ENCODE measurements at places on chromosomes 5 and 9.

GRCh38 chr9:72173080-72173479, 23.8 kb downstream of the GDA start:
- no peak for DNase-seq

- DNase-seq, result no peak
Measured at GRCh38 chr5:39022151-39022550, 52.0 kb downstream of the RICTOR start.

DNA sequence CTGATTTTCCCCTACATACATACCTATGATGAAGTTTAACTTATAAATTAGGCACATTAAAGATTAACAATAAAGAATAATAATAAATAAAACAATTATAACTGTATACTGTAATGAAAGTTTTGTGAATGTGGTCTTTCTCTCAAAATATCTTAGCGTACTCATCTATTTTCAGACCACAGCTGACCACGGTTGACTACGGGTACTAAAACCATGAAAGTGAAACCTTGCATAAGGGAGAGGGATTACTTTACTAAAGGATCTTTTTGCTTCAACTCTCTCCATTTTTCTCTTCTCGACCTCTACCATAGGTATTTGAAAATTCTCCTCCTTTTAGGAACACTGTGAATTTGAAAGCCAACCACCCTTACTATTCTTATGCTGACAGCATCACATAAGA, 475.5 kb downstream of the CETN3 start:
- DNase-seq, result no peak

- DNase-seq, result no peak
Measured at GRCh38 chr5:65790371-65791163, 68.6 kb downstream of the NLN start.

- DNase-seq, result no peak
Measured at GRCh38 chr5:140182803-140183367, 7.9 kb downstream of the CYSTM1 start.

- DNase-seq, result no peak
Measured at GRCh38 chr5:97181856-97182545, 1.0 kb downstream of the RIOK2 start.

DNA sequence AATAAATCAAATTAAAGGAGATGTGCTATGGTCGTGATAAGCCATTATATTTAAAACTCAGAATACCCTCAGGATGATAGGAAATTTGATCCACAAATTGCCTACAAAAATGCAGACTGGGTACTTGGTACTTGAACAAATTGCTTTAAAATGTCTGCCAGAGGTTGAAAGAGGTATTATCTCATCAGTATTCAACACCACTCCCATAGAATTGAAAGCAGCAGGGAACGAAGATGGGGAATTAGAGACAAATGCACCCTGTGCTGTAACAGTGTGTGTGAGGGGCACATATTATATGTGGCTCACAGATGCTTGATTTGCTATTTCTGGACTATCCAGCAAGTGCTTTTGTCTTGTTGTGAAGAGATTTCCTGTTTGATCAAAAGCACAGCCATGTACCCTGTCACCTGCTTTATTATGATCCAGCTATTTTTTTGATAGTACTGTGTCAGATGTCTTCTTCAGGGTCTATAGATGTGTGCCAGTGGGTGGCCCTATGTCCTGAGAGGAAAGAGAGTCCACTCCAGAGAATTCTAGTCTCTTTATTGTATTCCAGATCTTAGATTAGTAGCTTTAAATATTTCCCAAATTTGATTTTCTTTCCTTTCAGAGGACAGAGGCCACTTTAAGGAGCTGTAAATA, 120.1 kb downstream of the XRCC4 start:
- no peak for DNase-seq

GRCh38 chr9:89786655-89787054, 181.8 kb downstream of the GADD45G start:
- DNase-seq, result no peak

GRCh38 chr5:58106754-58107410, 353.0 kb downstream of the PLK2 start:
- no peak for DNase-seq

DNA sequence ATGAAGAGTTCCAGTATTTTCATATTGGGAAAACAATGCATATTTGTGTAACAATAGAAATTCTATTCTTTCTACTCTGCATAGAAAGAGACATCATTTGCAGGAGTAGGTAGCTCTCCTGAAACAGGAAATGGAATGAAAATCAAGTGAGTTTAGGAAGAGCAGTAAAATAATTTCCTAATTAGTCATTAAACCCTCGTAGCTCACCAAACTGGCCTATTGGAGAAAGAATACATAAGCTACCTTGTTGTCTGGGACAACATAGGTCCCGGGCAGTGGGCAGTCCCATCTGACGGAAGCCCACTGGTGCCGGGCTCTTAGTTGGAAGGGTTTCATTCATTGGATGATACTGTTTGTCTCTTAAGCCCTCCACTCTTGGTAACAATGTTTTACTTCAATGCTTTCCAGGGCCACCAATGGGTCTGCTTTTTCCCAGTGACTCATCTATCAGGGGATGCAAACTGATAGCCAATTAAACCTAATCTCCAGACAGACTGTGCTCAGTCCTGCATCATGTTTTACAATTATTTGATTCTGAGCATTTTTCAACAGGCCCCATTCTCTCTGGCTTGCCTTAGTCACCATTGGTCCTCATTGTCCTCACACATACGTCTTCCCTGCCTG, 46.5 kb downstream of the GNA14 start:
- DNase-seq, result no peak

- DNase-seq, result peak; percentile 63
Measured at GRCh38 chr5:133944263-133945185, 23.9 kb downstream of the C5orf15 start.

GRCh38 chr5:166561759-166562158, 1729.7 kb upstream of the WWC1 start:
- no peak for DNase-seq

DNA sequence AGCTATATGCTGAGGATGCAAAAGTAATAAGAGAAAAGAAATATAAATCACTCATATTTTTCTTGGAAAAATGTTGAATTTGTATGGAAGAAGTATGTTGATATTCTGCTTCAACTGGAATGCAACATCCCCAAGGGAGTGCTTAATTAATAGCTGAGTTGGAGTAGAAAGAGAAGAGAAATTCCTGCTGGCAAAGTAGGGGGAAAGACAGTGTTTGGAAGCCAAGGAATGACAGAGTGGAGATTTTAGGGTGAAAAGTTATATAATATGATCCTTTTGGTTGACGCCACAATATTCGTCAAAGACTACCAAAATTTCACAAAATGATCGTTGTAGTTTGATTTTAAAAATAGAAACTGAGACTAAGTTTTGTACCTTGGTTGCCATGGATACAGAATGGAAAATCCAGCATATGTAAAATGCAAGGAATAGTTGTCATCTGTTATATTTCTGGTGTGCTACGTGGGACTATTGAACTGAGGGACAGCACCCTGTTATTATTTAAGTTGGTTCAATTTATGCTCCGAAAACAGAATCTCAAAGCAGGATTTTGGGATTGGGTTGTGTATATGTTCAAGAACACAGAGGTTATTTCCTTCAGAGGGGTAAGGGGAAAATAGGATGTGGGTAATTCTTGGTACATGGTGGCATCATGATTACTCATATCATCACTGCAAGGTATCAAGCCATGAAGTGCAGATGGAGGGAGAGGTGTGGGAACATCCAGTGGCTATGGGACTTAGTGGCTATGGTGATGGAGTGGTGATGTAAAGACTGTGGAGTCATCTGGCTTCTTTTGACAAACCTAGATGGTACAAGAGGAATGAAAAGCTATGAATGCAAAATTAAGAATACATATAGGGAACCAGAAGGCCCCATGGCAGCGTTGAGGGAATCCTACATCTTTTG, 61.0 kb downstream of the SUB1 start:
- no peak for DNase-seq

GRCh38 chr5:17388717-17389116, 109.3 kb upstream of the TAF11L2 start:
- no peak for DNase-seq

DNA sequence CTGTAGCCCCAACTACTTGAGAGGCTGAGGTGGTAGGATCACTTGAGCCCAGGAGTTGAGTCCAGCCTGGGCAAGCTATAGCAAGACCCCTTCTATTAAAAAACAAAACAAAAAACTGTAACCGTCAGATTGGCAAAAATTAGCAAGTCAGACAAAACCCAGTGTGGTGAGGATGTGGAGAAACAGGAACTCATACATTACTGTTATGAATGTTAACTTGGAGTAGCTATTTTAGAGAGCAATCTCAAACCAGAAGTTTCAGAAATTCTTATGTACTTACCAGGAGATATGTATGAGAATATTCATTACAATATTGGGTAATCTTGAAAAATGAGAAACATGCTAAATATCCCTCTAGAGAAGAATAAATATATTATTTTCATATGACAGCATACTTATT, 120.3 kb downstream of the INVS start:
- DNase-seq, result no peak

GRCh38 chr5:95822542-95823181, at the start of gene GLRX:
TSS of gene GLRX (minus strand) at chr5:95822726. CDS start at chr5:95822662, 64 bp downstream.
- DNase-seq, result peak; percentile 39

- no peak for DNase-seq
Measured at GRCh38 chr5:6424700-6425099, 24.0 kb upstream of the UBE2QL1 start.

GRCh38 chr5:88557881-88558280, 289.2 kb upstream of the TMEM161B start:
- no peak for DNase-seq

- DNase-seq, result no peak
Measured at GRCh38 chr5:84287951-84288350, 96.7 kb downstream of the EDIL3 start.

DNA sequence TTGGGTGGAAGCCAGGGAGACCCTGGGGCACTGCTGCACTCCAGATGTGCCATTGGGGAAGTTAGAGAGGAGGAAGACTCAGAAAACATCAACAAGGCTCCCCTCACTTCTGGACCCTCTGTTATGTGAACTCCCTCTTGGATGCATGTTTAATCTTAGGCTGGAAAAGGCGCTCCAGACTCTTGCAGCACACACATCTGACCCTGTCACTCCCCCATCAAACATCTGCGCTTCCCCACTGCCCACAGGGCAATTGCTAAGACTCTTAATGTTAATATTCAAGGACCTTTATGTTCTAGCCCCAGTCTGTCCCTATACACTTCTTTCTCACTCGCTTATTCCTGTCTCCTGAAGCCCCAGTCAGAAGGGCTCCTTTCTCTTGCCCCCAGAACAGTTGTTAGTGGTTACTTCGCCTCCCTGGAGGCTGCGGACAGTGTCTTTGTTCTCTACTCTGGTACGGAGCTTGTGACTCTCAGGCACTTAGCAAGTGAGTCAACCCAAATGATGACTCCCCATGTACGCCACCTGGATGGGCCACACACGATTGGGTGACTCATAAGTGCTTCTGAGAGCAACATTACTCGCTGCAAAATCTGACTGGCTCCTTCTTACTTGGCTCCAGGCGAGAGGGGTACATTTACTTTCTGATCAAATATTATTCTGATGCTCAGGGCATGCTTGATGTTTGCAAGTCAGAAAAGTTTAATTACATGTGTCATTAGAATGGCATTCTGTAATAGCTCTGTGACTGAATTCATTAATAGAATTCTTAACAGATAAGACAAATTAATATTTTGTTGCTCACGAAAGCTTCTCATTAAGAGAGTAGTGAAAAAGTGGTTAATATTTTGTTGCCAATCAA, 193.6 kb downstream of the HSPA4 start:
- no peak for DNase-seq

GRCh38 chr5:59287361-59287760, 606.2 kb downstream of the PDE4D start:
- DNase-seq, result no peak

- DNase-seq, result no peak
Measured at GRCh38 chr5:2523180-2523579, 228.3 kb downstream of the IRX2 start.

- DNase-seq, result no peak
Measured at GRCh38 chr9:110224583-110224982, 16.6 kb upstream of the C9orf152 start.

DNA sequence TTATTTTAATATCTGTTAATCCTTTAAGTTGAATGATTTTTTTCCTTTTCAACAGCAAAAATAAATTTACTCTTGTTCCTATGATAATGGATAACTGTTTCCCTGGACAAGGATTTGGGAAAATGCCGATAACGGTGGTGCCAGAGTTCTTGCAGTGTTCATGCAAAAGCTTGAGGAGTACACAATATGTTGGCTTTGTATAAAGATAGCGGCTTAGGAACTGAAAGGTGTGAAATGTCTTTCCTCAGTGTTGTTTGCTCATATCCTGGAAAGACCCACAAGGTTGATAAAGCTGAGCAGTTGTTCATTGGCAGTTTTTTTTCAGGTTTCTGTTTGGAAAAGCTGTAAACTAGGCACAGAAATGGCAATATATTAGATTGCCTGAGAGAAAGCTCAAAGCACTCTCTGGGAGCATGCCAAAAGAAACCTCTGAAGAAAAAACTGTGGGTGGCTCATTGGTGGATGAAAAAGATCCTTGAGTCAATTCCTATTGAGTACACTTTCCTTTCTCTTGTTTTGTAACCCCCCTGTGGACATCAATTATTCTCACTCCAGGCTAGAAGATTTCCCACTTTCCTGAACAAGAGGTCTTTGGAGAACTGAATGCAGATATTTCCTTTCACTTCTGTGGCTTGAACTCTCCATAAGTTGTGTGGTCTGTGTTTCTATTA, 117.2 kb upstream of the RGMB start:
- DNase-seq, result no peak

- DNase-seq, result no peak
Measured at GRCh38 chr5:173727839-173728778, 111.7 kb upstream of the BOD1 start.

DNA sequence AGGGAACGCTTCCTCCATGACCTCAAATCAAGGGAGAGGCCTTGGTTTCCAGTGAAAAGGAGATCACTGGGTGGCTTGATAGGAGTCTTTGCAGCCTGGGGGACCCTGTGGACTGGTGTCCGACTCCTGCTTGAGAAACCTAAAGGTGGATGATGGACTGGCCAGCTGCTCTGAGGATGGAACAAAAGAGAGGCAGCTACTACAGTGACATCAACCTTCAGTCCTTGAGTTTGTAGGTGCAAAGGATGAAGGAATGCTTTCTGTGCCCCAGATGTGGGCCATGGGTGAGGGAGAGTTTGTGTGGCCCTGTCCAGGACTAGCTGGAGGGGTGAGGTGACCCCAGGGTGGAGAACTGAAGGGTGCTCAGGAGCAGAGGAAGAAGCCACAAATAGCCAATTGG, 114.4 kb upstream of the TBC1D2 start:
- no peak for DNase-seq

GRCh38 chr5:64298586-64298985, 132.9 kb downstream of the RNF180 start:
- DNase-seq, result no peak

DNA sequence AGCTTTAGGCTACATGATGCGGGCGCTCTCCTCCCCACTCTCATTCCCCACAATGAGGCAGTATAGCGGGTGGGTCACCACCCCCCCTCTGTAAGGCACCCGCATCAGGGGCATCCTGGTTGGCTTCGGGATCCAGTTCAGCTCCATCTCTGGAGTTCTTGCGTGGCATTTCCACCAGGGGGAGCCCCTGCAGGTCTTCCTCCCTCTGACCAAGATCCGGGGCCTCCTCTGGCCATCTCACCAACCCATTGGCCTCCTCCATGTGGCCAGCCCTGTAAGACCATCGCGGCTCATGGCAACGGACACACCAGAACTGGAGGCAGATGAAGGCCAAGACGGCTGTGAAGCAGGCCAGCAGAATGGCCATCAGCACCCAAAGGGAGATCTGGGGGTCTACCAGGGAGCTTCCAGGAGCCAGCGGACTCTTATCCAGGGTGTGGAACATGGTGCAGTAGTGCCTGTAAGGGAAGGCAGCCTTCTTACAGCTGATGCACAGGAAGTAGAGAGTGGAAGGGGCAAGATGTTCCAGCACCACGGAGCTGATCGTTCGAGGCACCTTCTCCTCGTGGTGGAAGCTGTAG, 77.0 kb downstream of the CYFIP2 start:
- peak; percentile 61 for DNase-seq

- DNase-seq, result no peak
Measured at GRCh38 chr9:135416664-135417290, 62.8 kb upstream of the PPP1R26 start.

All from endothelial cell (in vitro differentiated cells).